ENCODE measurements at places on chromosomes 11 and 22.

DNA sequence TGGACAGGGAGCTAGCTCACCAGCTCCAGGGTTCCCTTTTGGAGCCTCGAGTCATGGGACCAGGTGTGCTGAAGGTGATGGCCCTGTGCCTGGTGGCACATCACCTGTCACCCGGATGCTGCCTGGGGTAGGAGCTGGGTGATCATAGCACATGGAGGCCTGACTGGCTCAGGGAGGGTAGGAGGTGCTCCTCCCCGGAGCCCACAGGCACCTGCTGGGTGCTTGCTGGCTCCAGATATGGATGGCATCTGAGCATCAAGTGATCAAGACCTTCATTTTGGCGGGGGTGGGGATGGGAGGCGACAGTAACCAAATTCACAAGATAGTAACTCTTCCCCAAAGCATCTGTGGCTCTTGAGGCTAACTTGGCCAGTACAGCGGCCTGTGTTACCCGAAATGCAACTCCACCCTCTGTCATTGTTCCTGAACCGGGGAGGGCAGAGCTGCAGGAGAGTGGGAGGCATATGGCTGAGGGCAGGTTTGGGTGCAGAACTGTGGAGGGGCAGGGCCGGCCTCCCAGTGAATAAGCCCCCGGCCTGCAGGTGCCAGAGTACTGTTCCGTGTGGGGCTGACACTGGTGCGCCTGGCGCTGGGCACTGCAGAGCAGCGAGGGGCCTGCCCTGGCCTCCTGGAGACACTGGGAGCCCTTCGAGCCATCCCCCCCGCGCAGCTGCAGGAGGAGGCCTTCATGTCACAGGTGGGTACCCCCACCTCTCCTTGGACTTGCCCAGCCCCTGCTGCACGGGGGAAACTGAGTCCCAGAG is 4.7 kb downstream of the TBC1D10C start:
- DNase-seq = no peak

DNA sequence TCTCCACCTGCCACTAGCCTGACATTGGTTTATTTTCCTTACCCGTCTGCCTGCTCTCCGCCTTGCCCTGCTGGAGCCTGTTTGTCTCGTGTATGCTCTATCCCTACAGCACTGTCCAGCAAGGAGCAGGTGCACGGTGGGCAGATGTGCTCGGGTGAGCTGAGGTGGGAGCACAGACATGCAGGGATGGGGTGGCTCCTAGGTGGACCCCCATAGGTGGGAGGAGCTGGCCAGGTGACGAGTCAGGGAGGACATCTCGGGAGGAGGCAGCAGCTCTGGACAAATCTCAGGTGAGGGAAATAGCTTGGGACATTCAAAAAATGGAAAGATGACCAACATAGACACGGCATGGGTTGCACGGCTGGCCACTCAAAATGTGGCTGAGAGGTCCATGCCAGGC is 89.2 kb upstream of the SHANK2 start:
- no peak for DNase-seq

DNA sequence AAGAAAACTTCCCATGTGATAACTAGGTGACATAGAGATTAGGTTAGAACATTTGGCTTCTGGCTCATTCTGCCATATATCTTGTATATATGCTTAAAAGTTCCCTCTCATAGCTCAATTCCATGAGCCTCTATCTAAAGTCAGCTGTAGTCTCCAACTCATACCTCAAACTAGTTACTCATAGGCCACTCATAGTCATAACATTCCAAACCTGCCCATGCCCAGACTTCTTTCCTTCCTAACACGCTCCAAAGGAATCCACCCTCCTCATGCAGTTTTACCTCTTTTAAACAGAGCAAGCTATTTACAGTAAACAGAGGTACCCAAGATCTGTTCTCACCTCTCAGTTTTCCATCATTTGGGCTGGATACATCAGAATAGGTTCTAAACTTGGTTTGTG is 39.4 kb downstream of the GLYATL2 start:
- DNase-seq = no peak

DNA sequence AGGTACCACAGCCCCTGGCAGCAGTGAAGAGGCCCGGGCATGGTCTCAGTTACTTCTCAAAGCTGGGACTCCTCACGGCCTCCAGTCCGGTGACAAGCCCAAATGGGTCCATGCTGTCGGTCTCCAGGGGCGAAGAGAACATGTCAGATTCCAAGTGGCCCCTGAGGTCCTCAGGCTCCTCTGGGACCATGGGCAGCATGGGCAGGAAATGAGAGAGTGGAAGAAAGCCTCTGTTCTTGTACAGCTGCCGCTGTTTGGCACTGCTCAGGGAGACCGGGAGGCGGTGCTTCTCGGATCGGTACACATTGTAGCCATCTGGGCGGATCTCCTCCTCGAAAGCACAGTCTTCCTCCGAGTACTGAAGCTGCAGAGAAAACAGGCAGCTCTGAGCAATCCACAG is 4.6 kb downstream of the FGF19 start:
- no peak for DNase-seq

GRCh38 chr11:114026355-114026754 is 33.2 kb upstream of the ZBTB16 start:
- DNase-seq = peak; percentile 18

DNA sequence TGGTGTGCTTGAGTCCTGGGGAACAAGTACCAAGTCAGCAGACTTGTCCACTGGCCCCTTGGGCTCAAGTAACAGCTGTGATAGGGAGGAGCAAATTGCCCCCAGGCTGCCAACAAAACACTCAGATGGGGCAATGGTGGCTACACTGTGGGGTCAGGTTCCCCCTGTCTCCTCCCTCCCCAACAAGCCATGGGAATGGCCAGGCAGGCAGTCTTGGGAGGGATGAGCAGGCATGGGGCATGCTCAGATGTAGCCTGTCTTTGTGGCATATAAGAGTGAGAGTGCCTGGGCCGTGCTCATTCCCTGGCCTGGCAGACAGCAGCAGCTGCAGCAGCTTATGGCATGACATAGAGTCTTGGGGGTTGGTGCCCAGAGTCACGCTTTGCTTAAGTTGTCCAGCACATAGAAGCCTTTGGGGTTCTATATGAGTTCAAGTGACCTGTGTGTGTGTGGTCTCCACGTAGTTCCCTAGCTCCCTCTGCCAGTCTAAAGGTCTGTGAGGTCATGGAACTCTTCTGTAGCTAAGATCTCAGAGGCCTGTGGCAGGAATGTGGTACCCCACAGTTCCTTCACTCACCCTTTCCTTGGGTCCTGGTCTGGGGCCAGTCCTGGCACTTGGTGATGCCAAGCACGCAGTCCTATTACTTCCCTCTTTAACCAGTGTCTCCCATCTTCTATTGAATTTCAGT is 44.7 kb downstream of the BIRC2 start:
- no peak for DNase-seq

DNA sequence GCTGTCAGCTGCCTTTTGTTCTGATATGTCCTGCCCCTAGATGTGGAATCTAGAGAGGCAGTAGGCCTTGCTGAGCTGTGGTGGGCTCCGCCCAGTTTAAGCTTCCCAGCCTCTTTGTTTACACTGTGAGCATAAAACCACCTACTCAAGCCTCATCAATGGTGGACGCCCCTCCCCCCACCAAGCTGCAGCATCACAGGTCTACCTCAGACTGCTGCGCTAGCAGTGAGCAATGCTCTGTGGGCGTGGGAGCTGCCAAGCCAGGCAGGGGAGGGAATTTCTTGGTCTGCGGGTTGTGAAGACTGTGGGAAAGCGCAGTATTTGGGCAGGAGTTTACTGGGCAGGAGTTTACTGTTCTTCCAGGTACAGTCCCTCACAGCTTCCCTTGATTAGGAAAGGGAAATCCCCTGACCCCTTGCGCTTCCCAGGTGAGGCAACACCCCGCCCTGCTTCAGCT is 98.5 kb downstream of the SMCO4 start:
- peak; percentile 60 for DNase-seq

GRCh38 chr22:36399472-36399778 is 11.7 kb upstream of the MYH9 start:
- no peak for DNase-seq

DNA sequence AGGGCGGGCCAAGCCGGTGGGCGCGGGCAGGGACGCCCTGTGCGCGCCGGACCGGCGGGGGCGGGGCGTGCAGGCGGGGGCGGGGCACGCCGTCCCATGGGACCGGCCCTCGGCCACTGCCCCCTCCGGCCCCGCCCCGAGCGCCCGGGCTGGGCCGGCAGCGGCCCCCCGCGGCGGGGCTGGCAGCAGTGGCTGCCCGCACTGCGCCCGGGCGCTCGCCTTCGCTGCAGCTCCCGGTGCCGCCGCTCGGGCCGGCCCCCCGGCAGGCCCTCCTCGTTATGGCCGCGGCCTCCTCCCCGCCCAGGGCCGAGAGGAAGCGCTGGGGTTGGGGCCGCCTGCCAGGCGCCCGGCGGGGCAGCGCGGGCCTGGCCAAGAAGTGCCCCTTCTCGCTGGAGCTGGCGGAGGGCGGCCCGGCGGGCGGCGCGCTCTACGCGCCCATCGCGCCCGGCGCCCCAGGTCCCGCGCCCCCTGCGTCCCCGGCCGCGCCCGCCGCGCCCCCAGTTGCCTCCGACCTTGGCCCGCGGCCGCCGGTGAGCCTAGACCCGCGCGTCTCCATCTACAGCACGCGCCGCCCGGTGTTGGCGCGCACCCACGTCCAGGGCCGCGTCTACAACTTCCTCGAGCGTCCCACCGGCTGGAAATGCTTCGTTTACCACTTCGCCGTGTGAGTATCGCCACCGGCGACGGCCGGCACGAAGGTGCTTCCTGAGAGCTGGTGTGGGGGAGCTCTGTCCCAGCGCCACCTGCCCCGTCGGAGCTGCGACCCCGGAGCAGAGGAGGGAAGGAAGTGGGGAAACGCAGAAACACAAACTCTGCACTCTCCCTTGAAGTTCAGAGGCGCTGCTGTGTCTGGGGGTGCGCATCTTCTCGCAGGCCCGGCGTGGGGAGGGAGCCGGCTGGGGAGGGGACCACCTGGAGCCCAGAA is at the start of gene KCNQ1:
Gene KCNQ1, plus strand, starts transcription at position 188 of the 925 bp plus-strand sequence. Its CDS starts 91 bp downstream, at position 279.
- DNase-seq = no peak

GRCh38 chr11:12125609-12126149 is 15.3 kb downstream of the MICAL2 start:
- DNase-seq = no peak

- no peak for DNase-seq
Measured at GRCh38 chr11:123616505-123617198, 37.8 kb downstream of the SCN3B start.

GRCh38 chr11:127815331-127815730 is 772.0 kb downstream of the ETS1 start:
- no peak for DNase-seq

- peak; percentile 32 for DNase-seq
Measured at GRCh38 chr22:30920407-30920806, 48.2 kb downstream of the MORC2 start.

DNA sequence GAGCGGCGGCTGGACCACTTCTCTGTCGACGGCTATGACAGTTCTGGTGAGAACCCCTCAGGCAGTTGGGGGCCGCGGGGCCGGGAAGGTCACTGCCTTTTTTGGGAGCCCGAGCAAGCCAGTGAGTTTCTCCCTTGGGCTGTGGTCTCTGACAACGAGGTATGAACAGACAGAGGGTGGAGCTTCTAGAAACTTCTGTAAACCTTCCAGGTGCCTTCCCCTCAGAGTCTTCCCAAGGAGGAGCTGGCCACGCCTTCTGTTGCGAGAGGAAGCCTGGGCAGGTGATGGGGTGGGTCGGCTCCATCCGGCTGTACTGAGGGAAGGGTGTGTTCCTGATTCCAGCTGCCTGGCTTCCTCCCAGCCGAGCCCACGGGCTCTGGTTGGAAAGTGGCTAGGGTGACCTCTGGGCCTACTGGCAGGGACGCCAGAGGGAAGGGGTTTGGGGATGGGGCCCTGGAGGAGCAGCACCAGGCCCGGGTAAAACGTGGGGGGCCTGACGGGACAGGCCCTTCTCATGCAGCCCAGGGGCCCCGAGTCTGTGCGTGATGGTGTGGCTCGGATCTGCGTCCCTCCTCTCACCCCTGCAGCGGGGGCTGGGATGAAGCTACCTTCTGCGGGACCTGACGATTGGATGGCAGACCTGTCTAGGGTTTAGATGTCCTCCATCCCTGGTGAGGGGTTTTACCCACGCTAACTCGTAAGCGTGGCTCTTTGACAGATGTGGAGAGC is 110.8 kb downstream of the KCNQ1OT1 start:
- DNase-seq = no peak

DNA sequence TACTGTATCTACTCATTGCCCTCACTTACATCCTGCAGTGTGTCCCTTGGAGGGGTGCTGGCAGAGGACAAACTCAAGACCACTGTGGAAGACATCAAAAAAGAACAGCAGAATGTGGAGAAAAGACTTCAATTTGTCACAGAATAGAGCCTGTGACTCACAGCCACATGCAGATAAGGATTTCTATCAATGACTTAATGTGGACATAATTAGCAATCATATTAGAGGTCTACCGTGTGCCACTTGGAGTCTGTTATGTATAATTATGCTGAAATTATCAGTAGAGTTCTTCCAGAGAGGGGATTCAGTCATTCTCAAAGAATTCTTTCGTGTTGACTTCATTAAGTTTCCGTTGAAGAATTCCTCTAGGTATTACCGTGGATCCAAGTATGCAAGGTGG is 473.5 kb downstream of the MIAT start:
- DNase-seq = no peak

- DNase-seq = no peak
Measured at GRCh38 chr11:112541140-112542046, 280.7 kb upstream of the PLET1 start.

DNA sequence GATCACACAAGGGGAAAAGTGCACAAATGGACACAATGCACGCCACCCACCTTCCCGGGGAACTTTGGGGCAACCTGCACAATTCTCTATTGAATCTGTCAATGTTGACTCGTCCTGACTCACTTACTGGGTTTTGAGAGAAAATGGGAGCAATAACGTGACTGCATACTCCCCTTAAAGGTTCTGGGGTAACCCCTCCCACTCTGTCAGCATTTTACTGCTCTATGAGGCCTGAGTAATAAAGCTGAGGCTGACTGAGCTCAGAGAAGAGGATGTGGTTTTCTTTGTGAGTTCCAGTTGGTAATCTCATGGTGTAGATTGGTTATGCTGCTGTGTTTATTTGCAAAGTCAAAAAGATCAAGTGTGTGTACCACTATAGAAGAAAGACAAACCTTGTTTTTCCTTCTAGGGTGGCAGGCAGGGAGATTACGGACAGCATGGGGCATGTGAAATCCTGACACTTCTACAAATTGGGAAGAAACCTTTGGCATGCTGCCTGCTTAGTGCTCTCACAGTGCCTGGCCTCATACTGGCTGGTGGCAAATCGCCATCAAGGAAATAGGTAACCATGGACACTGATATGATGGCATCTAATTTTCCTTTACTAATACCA is 16.1 kb upstream of the APOA1 start:
- no peak for DNase-seq

GRCh38 chr11:132278801-132279574 is 908.6 kb downstream of the NTM start:
- no peak for DNase-seq

GRCh38 chr11:12434325-12434654 is 56.9 kb downstream of the PARVA start:
- no peak for DNase-seq

GRCh38 chr22:19891317-19892256 is 36.9 kb upstream of the GNB1L start:
- peak; percentile 71 for DNase-seq

All from HepG2 (cell line).